ENCODE measurements at places on chromosomes 11 and 22.

DNA sequence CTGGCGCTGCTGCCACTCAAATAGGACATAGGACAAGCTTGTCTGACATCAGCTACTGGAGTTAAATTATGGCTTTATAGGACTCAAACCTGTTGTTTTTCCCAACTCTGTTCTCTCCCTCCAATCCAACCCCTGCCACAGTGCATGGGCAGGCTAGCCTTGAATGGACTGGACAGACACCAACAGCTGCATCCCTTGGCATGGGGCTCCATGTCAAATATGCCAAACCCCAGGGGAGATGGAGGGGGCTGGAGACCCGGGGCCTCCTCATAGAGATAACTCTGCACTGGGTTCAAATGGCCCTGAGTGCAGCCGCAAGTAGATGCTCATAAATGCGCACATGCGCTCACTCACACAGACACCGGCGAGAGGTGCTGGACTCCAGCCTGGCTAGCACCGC, 28.9 kb downstream of the CD5 start:
- H3K36me3 ChIP-seq: peaks cover 21% of the 10 kb centered on the region
- H3K27ac ChIP-seq: no peak overlapping the region
- DNase-seq: no peak
- H3K4me3 ChIP-seq: no peak overlapping the region
- no peaks in the 10 kb centered on the region for H3K27me3 ChIP-seq
- H3K4me1 ChIP-seq: peaks cover 15% of the 10 kb centered on the region

- H3K27me3 ChIP-seq: peaks cover 1% of the 10 kb centered on the region
- H3K36me3 ChIP-seq: peaks cover 8% of the 10 kb centered on the region
- no peak overlapping the region for H3K4me3 ChIP-seq
- H3K27ac ChIP-seq: no peak overlapping the region
Measured at GRCh38 chr11:103051981-103052380, 40.0 kb downstream of the DCUN1D5 start.

GRCh38 chr22:32842486-32842885, 41.0 kb downstream of the TIMP3 start:
- H3K36me3 ChIP-seq: no peaks in the 10 kb centered on the region
- peaks cover 2% of the 10 kb centered on the region for H3K27me3 ChIP-seq
- no peaks in the 10 kb centered on the region for H3K4me1 ChIP-seq
- no peak overlapping the region for H3K27ac ChIP-seq

DNA sequence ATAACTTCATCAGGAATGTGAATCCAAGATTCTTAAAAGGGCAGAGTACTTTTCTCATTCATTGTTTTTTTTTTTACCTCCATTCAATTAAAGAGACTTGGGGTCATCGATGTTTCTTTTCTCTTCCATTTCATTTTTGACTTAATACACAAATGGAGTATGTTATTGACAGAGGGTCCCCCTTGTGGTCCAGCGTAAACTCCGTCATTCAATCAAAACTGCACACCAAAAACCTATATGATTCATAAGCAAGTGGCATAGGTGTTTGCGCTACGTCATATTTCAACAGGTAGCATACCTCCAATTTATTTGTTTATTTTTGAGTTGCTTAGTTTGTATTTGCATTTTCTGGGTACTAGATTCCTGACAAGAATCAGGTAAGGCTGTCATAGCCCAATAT, 12.7 kb upstream of the FOLH1 start:
- H3K4me3 ChIP-seq: no peak overlapping the region
- H3K27ac ChIP-seq: no peak overlapping the region
- H3K4me1 ChIP-seq: no peaks in the 10 kb centered on the region
- DNase-seq: no peak
- H3K27me3 ChIP-seq: no peaks in the 10 kb centered on the region
- H3K36me3 ChIP-seq: no peaks in the 10 kb centered on the region
